ENCODE measurements at places on chromosomes 16 and 17.

- DNase-seq: peak; percentile 59
These were observed 4.8 kb downstream of the DHODH start for GRCh38 chr16:72013389-72013788.

DNA sequence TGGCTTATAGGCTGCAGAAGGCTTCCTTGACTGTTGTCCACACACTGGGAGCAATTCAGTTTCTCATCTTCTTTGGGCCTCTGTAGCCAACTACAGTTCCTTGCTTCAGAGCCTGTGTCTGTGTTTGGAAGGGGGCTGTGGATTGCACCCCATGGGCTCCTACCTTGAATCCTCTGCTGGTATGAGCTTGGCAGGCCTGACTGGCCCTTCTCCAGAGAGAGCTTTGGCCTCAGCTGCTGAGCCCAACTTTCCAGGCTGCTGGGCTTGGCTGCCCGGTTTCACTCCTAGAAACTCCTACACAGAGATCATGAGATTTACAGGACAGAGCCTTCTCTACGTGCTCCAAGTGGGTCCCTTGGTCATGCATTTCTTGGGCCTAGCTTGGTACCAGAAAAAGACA, 354.4 kb downstream of the SNX29 start:
- DNase-seq: no peak

DNA sequence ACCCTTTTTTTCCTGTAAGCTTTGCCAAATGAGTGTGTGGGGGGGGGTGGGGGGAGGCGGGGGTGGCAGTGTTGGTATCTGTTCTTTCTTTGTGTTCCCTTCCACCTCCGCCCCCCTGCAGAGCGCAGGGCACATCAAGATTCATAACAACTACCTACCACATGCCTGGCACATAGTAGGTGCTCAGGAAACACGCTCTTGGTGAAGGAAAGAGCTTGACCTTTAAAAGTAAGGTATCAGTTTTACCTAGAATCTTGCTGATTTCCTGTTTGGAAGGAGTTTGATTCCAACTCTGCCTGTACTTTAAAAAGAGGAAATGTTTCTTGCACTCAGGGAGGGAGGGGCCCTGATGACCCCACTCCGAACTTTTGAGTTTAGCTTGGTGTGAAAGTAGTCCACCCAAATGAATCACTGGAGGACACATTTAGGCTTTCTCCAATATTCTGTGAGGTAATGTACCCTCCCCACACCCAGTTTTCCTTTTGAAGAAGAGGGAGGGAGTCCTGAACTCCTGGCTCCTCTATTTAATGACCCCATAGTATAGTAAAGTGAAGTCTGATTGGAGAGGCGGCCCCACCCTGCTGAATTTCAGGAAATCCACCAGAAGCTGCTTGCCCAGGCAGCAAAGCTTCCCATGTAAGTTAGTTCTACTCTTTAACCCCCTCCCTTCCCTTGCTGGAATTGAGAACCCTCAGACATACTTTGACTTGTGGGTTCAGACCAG, 560 bp upstream of the FAM20A start:
- no peak for DNase-seq

GRCh38 chr16:253833-254232, 19.2 kb downstream of the FAM234A start:
- DNase-seq: no peak

GRCh38 chr17:80847496-80848230, 144.0 kb upstream of the CHMP6 start:
- DNase-seq: no peak

DNA sequence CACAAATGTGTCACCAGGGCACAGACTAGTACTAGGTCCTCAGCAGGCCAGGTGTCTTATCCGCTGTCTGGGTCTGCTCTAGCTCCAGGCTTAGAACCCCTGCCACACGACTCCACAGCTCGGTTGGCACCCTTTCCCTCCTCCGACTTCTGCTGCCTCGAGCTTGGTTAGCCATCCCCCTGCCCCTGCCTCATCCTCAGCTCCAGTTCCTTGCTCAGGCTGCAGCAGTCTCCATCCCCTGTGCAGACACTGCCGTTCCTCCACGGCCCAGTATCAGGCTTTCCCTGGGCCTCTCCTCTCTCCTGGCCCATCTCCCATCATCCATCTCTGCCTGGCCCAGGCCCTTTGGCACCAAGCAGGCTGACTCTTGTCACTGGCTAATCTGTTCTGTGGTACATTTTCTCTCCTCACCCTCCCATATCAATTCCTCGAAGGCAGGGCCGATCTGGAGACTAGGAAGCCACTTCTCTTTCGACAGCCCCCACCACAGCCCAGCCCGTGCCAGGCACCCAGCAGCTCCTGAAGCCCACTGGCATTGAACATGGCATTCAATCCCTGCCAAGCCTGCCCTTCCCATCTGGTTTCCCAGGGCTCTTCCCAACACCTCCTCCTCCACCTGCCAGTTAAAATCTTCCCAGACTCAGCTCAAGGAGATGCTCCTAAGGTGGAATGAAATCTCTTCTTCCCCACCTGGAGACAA, 1.4 kb upstream of the GRN start:
- DNase-seq: no peak

- DNase-seq: no peak
These were observed 33.9 kb downstream of the NXN start for GRCh38 chr17:945672-946071.

DNA sequence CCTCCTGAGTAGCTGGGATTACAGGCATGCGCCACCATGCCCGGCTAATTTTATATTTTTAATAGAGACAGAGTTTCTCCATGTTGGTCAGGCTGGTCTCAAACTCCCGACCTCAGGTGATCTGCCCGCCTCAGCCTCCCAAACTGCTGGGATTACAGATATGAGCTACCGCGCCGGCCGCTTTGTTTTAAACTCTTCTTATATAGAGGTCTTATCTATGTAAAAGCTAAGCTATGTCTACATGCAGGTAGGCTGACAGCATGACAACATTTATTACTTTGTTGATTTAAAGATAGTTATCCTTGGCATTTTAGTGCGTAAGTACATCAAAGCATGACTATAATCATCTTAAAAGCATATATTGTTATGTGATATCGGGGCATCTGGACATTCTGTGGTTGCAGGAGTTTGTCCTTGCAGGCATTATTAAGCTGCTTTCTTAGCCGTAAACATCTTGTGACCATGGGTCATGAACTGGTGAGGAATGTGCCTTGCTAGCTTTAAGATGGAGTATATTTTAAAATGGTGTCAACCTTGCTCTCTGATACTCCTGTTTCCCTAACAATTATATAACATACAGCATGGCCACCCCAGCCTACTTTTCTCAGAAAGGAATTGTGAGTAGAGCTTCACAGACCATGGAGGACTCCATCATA, 45.8 kb upstream of the TAOK1 start:
- peak; percentile 68 for DNase-seq

GRCh38 chr16:27254262-27254811, 14.2 kb downstream of the NSMCE1 start:
- DNase-seq: peak; percentile 65

- no peak for DNase-seq
These were observed at the start of gene TMED6 for GRCh38 chr16:69351309-69352027. TMED6 (minus strand) TSS chr16:69351786; CDS start chr16:69351753, 33 bp downstream.

DNA sequence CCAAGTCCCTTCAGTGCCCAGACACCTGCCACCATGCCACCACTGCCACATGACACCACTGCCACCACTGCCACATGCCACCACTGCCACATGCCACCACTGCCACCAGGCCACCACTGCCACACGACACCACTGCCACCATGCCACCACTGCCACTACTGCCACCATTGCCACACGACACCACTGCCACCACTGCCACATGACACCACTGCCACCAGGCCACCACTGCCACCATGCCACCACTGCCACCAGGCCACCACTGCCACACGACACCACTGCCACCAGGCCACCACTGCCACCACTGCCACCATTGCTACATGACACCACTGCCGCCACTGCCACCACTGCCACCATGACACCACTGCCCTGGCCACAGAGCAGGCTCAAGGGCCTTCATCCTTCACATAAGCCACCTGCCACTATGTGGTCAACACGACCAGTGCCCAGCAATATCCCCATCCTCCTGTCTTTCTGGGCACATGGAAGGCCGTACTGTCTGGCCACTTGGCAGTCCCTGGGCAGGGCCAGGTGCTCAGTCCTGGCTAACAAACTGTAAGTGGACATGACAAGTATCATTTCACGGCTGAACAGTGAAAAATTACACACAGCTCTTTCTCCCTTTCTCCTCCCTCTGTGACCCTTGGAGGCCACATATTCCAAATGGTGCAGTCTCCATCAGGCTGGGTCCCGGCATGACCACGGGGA, 33.1 kb downstream of the ABR start:
- DNase-seq: no peak

- peak; percentile 10 for DNase-seq
These were observed 431 bp downstream of the TEKT3 start for GRCh38 chr17:15340966-15341365.

DNA sequence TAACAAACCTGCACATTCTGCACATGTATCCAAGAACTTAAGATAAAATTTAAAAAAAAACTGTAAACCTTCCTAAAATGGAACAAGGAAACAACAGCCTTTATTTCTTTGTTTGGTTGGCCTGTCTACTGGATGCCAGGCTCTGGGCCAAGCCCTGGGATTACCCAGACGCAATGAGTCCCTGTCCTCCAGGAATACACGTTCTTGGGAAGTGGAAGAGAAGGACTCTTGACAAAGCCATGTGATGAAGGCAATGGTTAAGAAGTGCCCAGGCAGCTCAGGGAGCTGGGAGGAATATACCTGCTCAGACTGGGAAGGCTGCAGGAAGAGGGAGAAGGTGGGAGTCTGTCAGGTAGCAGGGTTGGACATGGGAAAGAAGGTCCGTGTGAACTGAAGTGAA, 115.4 kb downstream of the AXIN2 start:
- DNase-seq: no peak

- no peak for DNase-seq
These were observed 8.8 kb upstream of the VPS4A start for GRCh38 chr16:69302301-69302700.

DNA sequence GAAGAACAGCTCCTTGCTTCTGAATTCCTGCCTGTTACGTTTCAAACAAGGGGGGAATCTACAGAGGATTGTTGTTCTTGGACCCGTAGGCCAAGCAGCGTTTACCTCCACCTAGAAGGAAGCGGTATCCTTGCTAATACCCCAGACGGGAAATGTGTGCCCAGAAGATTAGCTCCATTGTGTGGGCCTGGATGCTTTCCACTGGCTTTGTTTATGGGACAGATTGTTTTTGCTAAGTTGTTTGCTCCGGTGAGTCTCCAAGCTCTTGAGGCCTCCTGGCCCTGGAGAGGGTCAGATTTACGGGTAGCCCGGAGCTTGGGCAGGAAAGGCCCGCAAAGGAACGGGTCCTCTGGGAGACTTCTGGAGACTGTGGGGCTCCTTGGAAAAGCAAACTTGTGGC, 28.4 kb upstream of the MRTFB start:
- DNase-seq: no peak

- DNase-seq: no peak
These were observed 68.0 kb upstream of the CDC42EP4 start for GRCh38 chr17:73379826-73380225.

- no peak for DNase-seq
These were observed 246.6 kb upstream of the DYNLRB2 start for GRCh38 chr16:80294172-80294571.

DNA sequence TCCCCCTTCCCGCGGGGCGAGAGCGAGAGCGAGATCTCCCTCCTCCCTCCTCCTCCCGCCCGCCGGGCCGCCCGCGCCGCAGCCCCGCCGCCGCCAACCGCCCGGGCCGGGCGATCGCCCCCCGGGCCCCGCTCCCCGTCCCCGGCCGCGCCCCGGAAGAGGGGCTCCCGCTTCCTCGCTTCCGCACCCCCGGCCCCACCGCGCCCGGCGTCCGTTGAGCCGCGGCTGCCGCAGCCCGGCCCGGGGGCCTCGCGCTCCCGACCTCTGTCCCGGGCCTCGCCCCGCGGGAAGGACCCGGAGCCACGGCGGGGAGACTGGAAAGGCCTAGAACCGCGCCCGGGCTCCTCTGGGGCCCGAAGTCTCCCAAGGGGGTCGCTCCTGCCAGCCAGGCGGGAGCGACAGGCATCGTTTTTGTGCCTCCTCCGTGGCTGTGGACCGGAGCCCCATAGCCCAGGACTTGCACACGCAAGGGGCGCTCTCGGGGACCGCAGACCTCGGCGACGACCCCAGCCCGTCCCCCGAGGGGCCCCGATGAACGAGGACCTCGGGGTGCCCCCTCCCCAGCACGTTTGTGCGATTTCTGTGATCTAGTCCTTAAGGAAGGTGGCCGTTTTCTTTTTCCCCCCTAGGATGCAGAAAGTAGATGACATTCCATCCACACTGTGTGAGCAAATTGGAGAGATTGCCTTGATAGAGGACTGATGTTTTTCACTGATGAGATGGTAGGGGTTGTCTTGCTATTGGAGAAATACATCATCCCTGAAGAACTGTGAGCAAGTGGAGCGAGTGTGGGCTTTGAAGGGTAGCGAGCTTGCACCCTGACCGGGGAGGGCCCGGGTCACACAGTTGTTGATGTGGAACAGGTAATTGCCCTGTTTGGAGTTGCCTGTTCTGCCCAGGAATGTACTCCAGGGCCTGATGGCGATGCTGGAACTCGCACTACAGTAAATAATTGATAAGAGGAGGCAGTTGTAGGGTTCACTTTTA, 611 bp downstream of the BANP start:
- DNase-seq: no peak

DNA sequence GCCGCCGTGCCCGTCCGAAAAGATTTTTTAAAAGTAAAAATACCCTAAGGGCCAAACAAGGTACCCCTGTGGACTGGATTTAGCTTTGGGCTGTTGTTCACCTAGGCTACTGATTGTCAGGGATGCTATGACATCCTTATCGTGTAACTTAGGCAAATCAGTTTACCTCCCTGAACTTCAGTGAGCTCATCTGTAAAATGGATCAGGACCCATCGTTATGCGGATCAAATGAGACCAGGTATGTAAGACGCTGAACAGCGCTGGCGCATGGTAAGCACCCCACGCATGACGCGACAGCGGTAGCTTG, 658 bp upstream of the ZNF771 start:
- no peak for DNase-seq

GRCh38 chr16:68257906-68258800, 6.2 kb upstream of the SLC7A6 start:
- DNase-seq: peak; percentile 77

GRCh38 chr17:49924116-49924515, 44.9 kb upstream of the DLX4 start:
- no peak for DNase-seq

DNA sequence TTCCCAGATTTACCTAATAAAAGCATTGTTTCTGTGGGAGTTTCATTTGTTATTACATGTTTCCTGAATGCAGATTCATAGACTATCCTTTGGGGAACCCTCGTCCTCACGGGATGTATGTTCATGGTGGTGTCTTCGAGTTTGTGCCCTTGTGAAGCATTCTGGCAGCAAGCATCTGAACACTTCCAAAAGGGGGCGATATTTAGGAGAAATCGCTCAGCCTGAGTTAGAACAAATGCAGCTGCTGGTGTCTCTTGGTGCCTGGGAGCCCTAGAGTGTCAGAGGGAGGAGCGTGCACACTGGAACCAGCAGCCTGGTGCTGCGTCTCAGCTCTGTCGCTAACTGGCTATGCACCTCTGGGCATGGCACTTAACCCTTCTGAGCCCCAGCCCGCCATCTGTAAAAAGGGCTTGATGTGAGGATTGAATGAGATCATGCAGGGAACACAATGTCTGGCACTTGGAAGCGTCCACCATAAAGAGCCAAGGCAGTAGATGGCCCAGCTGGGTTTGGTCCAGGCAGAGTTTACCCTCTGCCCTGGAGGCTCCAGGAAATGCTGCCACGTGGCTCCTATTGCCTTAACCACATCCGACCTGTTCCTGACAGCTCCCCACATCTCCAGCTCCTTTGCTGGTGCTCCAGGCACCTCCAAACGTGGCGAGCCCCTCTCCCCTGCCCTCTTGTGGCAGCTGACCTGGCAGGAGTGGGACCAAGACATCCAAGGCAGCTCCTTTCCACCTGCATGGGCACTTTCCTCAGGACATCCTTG, 25.0 kb upstream of the C16orf78 start:
- no peak for DNase-seq
